ENCODE measurements at places on chromosomes 16 and 17. TPM values are rescaled to one million over a fixed set of nuclear protein-coding genes. Genes with fewer than 3 reads are reported as not detected.

DNA sequence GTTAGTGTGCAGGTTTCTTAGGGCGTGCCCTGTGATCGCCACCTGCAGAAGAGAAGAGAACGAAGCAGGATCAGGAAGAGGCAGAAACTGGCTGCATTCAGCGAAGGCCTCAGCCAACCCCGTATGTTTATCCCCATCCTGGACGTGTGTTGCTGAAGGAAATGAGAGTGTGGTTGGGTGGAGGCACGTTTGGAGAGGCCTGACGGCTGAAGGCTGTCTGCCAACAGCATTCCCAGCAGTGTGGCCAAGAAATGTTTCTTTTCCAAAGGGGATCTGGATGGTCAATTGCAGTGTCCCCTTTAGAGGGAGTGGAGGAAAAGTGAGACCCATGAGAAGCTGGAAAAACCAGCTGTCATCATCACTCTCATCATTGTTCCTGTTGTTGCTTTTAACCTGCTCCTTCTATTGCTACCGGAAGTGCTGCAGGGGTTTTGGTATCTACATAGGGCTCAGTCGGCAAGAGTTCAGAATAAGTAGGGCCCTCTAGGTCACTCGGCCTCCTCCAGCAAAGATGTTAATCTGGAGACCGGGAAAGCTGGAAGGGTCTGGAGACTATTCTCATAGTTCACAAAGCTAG lies 46.5 kb upstream of the SLC47A1 start:
- no peak overlapping the region for H3K4me3 ChIP-seq
- DNase-seq, result no peak
- no peaks in the 10 kb centered on the region for H3K27me3 ChIP-seq
- no peak overlapping the region for H3K27ac ChIP-seq

GRCh38 chr16:2465653-2466415 lies 5.3 kb upstream of the NTN3 start:
- no peak overlapping the region for H3K27ac ChIP-seq
- H3K4me3 ChIP-seq, result no peak overlapping the region
- no peaks in the 10 kb centered on the region for H3K36me3 ChIP-seq
- H3K27me3 ChIP-seq, result peaks cover 2% of the 10 kb centered on the region
- peak; percentile 57 for DNase-seq

- no peaks in the 10 kb centered on the region for H3K36me3 ChIP-seq
- no peaks in the 10 kb centered on the region for H3K27me3 ChIP-seq
- H3K4me3 ChIP-seq, result no peak overlapping the region
These were observed 14.8 kb upstream of the LIMD2 start for GRCh38 chr17:63714550-63715277.

GRCh38 chr17:9557857-9558256 lies 17.8 kb downstream of the STX8 start:
- H3K27me3 ChIP-seq, result no peaks in the 10 kb centered on the region
- DNase-seq, result no peak
- H3K36me3 ChIP-seq, result no peaks in the 10 kb centered on the region
- H3K27ac ChIP-seq, result no peak overlapping the region
- no peaks in the 10 kb centered on the region for H3K4me1 ChIP-seq

DNA sequence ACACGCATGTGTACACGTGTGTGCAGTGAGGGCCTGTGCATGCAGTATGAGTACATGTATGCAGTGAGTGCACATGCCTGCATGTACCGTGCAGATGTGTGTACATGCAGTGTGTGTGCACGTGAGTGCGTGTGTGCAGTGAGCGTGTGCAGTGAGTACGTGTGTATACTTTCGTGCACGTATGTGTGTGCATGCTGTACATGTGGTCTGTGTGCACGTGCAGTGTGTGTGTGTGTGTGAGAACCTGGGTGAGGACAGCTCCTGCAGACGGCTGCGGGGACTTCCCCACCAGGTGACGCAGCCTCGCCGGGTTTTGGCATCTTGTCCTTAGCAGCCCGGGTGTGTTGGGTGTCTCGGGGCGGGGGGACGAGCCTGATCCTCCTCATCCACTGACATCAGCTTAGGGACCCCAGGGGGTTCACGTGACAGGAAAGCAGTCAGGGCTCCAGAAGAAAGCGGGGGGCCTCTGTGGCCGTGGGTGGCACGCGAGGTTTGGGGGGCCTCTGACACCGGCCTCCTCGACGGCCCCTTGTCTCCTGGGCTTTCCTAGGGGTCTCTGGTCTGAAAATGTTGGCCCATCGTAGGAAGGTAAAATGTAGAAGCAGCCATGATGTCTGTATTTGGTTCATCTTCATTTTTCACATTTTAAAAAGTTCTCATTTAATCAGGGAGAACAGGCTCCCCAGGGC lies 119.6 kb upstream of the ZNF750 start:
- H3K4me3 ChIP-seq, result no peak overlapping the region

- no peaks in the 10 kb centered on the region for H3K36me3 ChIP-seq
- no peaks in the 10 kb centered on the region for H3K4me1 ChIP-seq
- H3K27ac ChIP-seq, result no peak overlapping the region
These were observed 78.6 kb upstream of the ZNF469 start for GRCh38 chr16:88303890-88304819.

DNA sequence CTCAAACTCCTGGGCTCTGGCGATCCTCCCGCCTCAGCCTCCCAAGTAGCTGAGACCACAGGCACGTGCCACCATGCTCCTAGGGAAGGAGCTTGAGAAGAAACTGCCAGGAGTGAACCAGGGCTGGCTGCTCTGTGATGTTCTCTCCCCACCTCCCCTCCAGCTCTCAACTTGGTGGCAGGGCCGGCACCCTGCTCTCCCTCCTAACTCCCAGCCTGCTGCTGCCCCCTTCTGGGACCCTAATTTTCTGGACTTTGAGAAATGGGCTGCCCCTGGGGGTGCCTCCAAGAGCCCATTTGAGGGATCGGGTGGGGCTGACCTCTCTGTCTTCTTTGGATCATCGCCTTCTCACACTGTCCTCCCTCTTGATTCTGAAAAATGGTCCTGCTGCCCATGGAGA lies 14.9 kb upstream of the STAT3 start:
- H3K36me3 ChIP-seq, result no peaks in the 10 kb centered on the region
- DNase-seq, result peak; percentile 68
- peaks cover 35% of the 10 kb centered on the region for H3K4me1 ChIP-seq
- H3K4me3 ChIP-seq, result no peak overlapping the region
- H3K27ac ChIP-seq, result peak overlapping the region; percentile 79

- no peak overlapping the region for H3K27ac ChIP-seq
- no peak for DNase-seq
- peaks cover 25% of the 10 kb centered on the region for H3K4me1 ChIP-seq
- no peak overlapping the region for H3K4me3 ChIP-seq
- H3K36me3 ChIP-seq, result no peaks in the 10 kb centered on the region
These were observed 16.7 kb downstream of the SLC6A4 start for GRCh38 chr17:30218799-30219198.

The ATP2A1 gene
- total RNA-seq, result 8.2 TPM

The ITGAX gene
- not detected for total RNA-seq

GRCh38 chr16:55730115-55730514 lies 74.3 kb downstream of the SLC6A2 start:
- no peaks in the 10 kb centered on the region for H3K36me3 ChIP-seq
- no peaks in the 10 kb centered on the region for H3K27me3 ChIP-seq
- no peaks in the 10 kb centered on the region for H3K4me1 ChIP-seq
- H3K27ac ChIP-seq, result no peak overlapping the region
- no peak overlapping the region for H3K4me3 ChIP-seq
- no peak for DNase-seq

The HS3ST6 gene
- total RNA-seq, result not detected

The AXIN1 gene
- 19.6 TPM for total RNA-seq

The KRT24 gene
- not detected for total RNA-seq

- H3K4me1 ChIP-seq, result peaks cover 36% of the 10 kb centered on the region
- no peak overlapping the region for H3K27ac ChIP-seq
- peaks cover 7% of the 10 kb centered on the region for H3K27me3 ChIP-seq
- no peak overlapping the region for H3K4me3 ChIP-seq
- no peaks in the 10 kb centered on the region for H3K36me3 ChIP-seq
These were observed 3.9 kb downstream of the GLIS2 start for GRCh38 chr16:4319454-4320421.

DNA sequence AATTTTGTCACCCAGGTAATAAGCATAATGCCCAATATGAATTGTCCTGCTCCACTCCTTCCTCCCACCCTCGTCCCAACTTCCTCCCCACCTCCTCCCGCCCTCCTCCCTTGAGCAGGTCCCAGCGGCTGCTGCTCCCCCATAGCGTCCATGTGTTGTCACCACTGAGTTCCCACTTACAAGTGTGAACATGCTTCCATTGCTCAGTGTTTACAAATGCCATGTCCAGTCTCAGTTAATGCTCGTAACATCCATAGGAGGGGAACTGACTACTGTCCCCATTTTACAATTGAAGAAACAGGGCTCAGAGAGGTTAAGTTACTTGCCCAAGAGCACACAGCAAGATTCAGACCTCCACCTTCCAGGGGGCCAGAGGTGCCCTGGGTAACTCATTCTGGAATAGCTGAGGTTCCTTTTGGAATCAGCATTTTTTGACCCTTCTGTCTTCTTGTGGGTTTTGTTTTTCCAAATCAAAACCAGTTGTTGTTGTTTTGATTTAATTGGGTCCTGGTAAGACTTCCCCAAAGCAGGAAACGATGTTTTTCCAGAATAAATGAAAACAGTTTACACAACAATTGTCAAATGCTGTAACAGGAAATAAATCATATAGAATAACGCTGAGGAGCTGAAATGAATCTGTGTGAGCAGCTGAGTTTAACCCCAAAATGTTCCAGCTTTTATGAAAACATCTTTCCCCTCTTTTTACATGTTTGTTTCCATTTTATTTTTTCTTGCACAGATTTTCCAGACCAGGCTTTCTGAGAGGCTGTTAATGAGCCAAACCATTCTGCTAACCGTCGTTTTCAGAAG lies 73.9 kb downstream of the ZDHHC7 start:
- H3K36me3 ChIP-seq, result no peaks in the 10 kb centered on the region
- DNase-seq, result no peak
- no peaks in the 10 kb centered on the region for H3K4me1 ChIP-seq
- no peak overlapping the region for H3K4me3 ChIP-seq
- H3K27me3 ChIP-seq, result no peaks in the 10 kb centered on the region

GRCh38 chr16:74871608-74872007 lies 97.0 kb upstream of the FA2H start:
- no peaks in the 10 kb centered on the region for H3K36me3 ChIP-seq
- no peaks in the 10 kb centered on the region for H3K27me3 ChIP-seq
- DNase-seq, result no peak

- no peaks in the 10 kb centered on the region for H3K36me3 ChIP-seq
- DNase-seq, result peak; percentile 26
- peaks cover 25% of the 10 kb centered on the region for H3K27me3 ChIP-seq
- H3K27ac ChIP-seq, result no peak overlapping the region
These were observed 113.6 kb downstream of the SNX29 start for GRCh38 chr16:12090151-12090530.

The CRYBA1 gene
- total RNA-seq, result 1.0 TPM

GRCh38 chr17:60421273-60422161 lies 772 bp upstream of the CHCT1 start:
- peak; percentile 89 for DNase-seq
- peaks cover 14% of the 10 kb centered on the region for H3K27me3 ChIP-seq
- peaks cover 4% of the 10 kb centered on the region for H3K4me1 ChIP-seq
- H3K27ac ChIP-seq, result no peak overlapping the region
- H3K4me3 ChIP-seq, result peak overlapping the region; percentile 59

The IRX3 gene
- 4.6 TPM for total RNA-seq

- no peak overlapping the region for H3K4me3 ChIP-seq
- DNase-seq, result no peak
These were observed 114.9 kb downstream of the TRIM37 start for GRCh38 chr17:58991718-58992331.

The ZNF205 gene
- 19.6 TPM for total RNA-seq

The OR4D1 gene
- total RNA-seq, result 0.13 TPM

DNA sequence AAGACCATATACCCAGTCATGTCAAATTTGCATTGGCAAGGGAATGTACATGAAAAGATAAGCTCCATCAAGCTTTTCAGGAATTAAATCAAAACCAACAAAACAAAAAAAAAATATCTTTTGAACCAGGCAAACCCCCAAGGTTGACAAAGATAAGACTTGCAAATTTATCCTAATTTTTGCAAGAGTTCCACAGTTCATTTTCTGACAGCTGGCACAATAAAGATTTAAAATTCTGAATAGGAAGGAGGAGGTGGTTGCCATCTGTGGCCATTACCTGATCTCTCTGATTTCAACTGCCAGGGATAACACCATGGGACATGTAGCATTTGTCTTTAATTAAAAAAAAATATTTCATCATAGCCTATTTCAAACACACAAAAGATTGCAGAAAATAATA lies 135.9 kb upstream of the SHISA6 start:
- H3K27me3 ChIP-seq, result no peaks in the 10 kb centered on the region
- no peaks in the 10 kb centered on the region for H3K36me3 ChIP-seq
- H3K4me1 ChIP-seq, result no peaks in the 10 kb centered on the region
- DNase-seq, result no peak

DNA sequence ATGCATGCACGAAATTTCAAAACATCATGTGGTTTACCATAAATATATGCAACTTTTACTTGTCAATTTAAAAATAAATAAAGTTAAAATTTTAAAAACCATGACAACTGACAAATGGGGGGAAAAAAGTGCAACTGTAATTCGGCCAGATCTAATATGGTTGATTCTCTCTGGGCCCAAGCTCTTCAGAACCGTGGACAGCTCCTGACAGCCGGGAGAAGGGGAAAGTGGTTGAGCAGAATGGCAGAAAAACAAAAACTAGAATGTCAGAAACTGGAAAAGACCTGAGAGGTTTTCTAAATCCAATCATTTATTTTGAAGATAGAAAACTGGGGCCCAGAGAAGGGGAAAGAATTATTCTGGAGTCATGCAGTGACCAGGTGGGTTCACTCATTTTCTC lies 126.6 kb downstream of the TMEM132E start:
- H3K4me3 ChIP-seq, result no peak overlapping the region
- no peaks in the 10 kb centered on the region for H3K36me3 ChIP-seq
- DNase-seq, result peak; percentile 82
- peaks cover 51% of the 10 kb centered on the region for H3K27me3 ChIP-seq
- no peak overlapping the region for H3K27ac ChIP-seq

DNA sequence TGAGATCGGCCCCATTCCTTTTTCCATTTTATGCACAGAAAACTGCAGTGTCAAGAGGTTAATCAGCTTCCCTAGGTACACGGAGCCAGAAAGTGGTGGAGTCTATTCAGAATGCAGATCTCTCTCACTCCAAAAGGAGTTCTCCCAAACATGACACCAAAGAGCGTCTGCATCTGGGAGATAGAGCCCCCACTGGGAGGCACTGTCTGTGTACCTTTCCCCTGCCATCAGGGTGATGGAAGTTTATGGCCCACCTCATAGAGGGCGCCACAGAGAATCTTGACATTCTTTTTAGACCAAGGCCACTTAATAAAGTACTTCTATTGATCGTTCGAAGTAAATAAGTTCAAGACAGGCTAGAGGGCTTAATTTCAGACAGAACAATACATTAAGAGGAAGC lies 493.7 kb upstream of the ERCC4 start:
- DNase-seq, result peak; percentile 31
- H3K4me1 ChIP-seq, result no peaks in the 10 kb centered on the region
- H3K27ac ChIP-seq, result no peak overlapping the region

- H3K27ac ChIP-seq, result no peak overlapping the region
- DNase-seq, result no peak
- H3K36me3 ChIP-seq, result peaks cover 2% of the 10 kb centered on the region
- no peaks in the 10 kb centered on the region for H3K27me3 ChIP-seq
These were observed 18.2 kb downstream of the METTL9 start for GRCh38 chr16:21617607-21618006.

The TMEM235 gene
- 0.09 TPM for total RNA-seq

- no peak for DNase-seq
- H3K4me3 ChIP-seq, result no peak overlapping the region
- H3K27ac ChIP-seq, result no peak overlapping the region
- no peaks in the 10 kb centered on the region for H3K4me1 ChIP-seq
- no peaks in the 10 kb centered on the region for H3K36me3 ChIP-seq
- H3K27me3 ChIP-seq, result no peaks in the 10 kb centered on the region
These were observed 12.3 kb downstream of the CANT1 start for GRCh38 chr17:78997231-78997741.

The TMC6 gene
- total RNA-seq, result 6.9 TPM

- H3K4me1 ChIP-seq, result peaks cover 29% of the 10 kb centered on the region
- H3K27me3 ChIP-seq, result peaks cover 4% of the 10 kb centered on the region
- no peaks in the 10 kb centered on the region for H3K36me3 ChIP-seq
- no peak for DNase-seq
- H3K4me3 ChIP-seq, result no peak overlapping the region
- no peak overlapping the region for H3K27ac ChIP-seq
These were observed 24.8 kb downstream of the SNX11 start for GRCh38 chr17:48132385-48132784.
